ENCODE measurements at places on chromosomes 2 and 18. TPM values are rescaled to one million over a fixed set of nuclear protein-coding genes. Genes with fewer than 3 reads are reported as not detected.

DNA sequence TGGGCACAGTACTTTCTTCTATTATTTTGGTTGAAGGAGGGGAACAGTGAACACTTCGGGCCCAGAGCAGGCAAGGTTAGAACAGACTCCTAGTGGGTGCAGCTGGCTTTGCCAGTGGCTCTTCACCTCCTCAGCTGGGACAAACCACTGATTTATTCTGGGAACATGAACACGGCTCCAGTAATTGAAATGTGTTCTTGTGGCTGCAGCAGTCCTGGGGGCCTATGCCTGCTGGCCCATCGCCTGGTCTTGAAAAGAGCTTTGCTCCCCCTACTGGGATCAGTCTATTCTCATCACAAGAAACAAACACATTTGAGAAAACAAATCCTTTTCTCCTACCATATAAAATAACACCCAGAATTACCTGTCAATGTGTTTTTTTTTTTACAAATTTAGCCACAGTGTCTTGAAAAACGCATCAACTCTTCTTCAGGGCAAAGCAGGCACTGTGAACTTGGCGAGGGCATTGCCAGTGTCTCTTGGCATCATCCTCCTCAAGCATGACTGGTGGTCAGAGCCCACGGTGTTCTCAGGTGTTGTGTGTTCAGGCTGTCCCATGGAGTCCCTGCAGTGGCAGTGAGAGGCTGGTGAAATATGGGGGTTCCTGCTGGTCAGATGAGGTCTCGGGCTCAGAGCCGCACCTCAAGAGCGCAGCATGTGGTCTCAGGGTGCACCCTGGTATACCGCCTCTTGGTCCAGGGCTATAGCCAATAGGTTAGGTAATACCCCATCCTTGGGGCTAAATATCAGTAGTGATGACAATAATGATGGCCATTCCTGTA, 51.3 kb downstream of the RNF144A start:
- no peak for DNase-seq

DNA sequence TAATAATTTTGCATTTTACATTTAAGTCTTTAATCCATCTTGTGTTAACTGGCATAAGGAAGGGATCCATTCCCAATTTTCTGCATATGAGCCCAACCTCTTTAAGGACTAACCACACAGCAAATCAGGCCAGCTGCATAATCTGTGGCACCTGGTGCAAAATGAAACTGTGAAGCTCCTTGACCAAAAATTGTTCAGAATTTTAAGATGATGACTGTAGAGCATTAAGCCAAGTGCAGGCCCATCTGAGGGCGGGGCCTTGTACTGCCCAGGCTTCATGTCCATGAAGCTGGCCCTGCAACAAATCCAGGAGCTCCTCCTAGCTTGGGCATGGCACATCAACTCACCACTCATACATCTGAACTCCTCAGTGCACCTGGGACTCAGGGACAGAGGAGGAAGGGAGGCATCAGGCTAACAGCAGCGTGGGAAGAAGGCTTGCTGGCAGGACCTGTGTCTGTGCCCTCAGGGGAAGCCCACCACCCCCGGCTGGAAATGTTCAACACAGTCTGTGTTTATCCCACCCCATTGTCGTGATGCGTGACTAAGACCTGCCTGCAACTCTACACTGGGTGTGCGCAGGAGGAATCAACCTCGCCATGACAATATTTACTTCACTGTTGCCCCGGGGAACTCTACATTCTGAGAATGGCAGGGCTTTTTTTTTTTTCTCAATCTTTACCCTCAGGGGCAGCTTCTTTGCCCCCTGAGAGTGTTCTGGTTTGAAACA, 128.9 kb upstream of the SIX2 start:
- DNase-seq, result no peak

GRCh38 chr2:110748489-110748867, 16.1 kb downstream of the ACOXL start:
- DNase-seq, result peak; percentile 69

DNA sequence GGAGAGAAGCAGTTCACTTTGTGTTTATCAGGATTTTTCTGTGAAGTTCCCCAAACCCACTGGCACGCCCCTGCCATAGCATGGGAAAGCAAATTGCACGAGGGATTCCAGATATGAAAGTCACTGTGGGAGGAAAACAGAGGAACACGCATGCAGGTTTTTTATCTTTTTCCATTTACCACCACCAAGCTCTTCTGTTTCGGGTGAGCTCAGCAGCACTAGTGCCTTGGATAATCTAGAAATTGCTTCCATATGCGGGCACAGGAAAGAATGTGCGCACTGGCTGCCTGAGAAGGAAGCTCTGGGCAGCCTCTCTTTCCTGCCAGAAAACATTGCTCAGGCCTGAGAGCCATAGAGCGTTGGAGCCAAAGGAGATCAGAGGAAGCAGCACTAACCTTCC, 65.9 kb upstream of the WIPF1 start:
- no peak for DNase-seq

DNA sequence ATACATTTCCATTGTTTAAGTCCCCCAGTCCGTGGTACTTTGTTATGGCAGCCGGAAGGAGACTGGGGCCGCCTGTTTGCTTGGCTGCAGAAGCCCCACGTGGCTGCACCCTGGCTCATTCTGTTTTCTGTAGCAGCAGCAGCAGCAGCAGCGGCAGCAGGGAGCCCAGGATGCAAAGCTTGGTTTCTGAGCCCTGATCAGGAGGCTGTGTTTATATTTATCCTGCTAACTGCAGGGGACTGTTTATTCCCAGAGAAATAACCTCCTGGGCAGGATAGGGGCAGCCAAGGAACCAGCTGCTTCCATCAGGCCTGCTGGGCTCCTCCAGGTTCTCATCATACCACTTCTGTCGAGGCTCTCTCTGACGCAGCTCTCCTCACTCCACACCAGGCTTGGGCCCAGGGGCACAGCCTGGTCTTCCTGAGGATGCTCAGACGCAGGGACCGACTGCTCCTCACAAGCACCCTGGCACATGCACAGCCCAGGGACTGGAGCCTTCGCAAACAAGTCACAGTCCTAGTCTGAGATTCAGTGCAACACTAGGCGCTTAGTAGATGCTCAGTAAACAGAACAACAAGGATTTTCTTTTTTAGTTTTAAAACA, 139.0 kb downstream of the MSH2 start:
- DNase-seq, result no peak

SNTG2 gene
- 2.6 TPM for total RNA-seq

DNA sequence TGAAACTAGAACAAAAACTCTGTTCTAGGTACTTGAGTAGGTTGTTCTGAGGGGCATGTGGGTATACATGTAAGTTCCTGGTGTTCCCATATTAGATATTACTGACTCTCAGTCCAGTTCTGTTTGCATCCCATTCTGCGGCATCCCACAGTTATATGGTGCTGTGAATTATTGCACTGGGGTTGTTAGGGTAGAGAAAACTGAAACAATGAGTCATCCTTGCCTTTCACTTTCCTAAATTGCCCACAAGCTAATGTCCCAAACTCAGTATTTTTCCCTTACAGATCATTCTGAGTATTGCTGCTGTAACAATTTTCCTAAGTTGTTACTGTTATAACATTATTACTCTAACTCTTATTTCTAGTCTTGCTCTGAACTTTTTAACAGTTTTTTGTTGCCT, 3.0 kb downstream of the WDR75 start:
- peak; percentile 26 for DNase-seq

DNA sequence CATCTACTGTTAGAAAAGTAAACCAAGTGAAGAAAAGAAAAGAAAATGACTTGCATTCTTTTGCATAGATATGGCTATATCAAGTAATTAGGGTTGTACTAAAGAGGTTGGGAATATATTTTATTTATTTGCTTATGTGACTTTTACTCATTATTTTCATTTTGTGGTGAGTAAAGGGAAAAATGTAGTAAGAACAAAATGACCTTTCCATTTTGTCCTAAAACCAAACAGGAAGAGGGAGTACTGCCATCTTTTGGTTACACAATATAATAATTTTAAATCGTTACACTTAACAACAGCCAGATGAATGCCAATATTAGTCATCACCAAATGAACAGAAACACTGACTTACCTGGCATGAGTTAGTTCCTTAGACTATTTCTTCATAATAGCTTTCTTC, 47.3 kb upstream of the NDUFV2 start:
- no peak for DNase-seq
